ENCODE measurements at places on chromosomes 12 and 14.
A peak's percentile ranks its signal among the peaks of the same experiment; 100 is the strongest.

- DNase-seq, result no peak
Observed at GRCh38 chr14:86777963-86778602, 1214.9 kb downstream of the GALC start.

DNA sequence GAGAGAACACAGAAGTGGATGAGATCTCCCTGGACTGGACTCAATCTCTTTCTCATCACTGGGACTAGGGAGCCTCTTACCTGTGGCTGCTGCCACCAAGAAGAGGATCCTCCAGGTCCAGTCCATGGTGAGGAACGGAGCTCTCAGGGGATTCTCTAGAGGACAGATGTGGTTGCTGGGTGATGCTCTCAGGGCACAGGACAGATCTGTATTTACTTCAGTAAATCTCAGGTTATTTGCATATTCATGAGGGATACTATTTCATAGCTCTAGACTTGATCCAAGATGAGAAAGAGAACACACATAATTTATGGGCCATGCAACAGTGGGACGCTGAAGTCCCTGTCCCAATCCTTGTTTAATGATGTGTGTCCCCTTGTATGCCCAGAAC lies 460.5 kb downstream of the TMEM121 start:
- no peak for DNase-seq

- DNase-seq, result no peak
Observed at GRCh38 chr12:108082485-108082884, 46.6 kb upstream of the WSCD2 start.

DNA sequence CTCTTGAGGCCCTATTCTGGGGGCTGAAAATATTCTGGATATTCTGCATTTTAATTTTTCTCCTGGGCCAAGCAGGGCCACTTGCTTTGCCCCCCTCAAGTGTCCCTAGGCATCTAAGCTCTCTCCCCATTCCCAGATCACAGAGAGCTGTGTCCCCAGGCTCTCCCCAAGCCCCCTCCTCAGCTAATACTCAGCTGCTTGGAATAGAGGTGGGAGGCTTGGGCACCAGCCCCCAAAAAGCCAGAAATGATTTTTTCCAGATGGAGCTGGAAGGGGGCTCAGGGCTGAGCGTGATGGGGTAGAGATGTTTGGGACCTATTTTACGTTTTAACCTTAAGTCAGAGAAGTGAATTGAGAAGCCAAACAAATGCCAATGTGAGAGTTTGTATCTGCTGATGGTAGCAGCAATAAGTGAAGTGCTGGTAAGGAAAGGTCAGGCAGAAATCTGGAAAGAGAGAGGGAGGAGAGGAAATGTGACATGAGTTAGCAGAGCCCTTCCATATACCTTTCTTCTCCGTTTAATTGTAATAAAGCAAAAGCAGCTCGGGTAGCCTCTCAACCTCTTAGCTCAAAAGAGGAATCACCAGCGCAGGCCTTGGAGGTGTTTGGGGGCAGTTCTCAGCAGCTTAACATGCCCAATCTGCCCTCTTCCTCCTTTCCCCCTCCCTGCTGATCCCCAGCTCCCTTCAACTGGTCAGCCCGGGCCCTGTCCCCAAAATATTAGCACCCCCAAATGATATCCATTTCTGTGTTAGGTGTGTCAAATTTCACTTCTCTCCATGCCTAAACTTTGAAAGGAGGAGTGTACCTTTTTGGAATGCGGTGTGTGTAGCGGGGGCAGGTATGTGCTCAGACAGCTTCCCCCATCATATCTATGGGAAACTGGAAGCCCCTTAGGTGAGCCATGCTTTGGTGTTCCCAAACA lies 5.0 kb upstream of the HOXC6 start:
- no peak for DNase-seq

GRCh38 chr12:4118017-4118510 lies 155.5 kb upstream of the CCND2 start:
- DNase-seq, result peak; percentile 52

- no peak for DNase-seq
Observed at GRCh38 chr14:47257013-47257412, 418.4 kb downstream of the MDGA2 start.

DNA sequence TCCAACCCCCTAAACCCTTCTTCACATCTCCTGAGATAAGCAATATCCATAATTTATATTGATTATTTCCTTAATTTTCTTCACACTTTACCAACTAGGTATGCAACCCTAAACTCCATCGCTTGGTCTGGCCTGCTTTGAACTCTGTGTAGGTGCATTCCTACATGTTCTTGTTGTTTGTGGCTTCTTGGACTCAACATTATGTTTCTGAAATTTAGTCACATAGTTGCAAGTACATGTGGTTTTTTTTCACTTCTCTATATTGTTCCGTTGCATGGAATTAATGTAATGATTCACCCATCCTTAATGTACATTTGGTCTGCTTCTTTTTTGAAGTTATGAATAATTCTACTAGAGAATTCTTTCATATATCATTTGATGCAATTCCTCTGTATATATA lies 1.6 kb upstream of the TAS2R30 start:
- DNase-seq, result no peak

GRCh38 chr12:12947902-12948301 lies 4.1 kb downstream of the GPRC5D start:
- DNase-seq, result no peak

GRCh38 chr14:30193101-30193500 lies 265.5 kb upstream of the PRKD1 start:
- no peak for DNase-seq

DNA sequence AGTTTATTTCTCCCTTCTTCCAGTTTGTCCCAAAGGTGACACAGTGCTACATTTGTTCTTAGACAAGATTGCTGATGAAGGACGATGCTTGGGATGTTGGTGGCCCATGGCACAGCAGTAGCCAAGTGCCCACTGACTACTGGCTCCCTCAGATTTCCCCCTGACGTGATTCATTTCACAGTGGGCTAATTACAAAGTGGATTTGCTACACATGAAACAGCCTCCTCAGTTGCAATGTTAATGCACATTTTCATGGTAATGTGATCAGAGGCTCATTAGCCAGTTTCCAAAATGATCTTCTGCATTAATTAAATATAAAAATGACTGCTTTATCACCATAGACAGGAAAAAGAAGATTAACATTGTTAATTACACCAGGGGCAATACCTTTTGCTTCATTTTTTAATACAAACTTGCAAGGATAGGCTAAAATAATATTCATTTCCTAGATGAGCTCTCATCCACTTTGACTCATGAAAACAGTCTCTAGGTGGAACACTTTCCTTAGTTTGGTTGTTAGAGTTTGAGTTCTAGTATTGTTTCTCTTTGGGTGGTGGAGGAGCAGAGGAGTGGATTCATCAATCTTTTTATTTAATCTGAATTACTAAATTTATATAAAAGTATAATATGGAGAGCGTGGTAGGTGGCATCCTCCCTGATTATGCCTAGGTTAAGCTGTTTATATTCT lies 250.9 kb downstream of the PDZRN4 start:
- no peak for DNase-seq

DNA sequence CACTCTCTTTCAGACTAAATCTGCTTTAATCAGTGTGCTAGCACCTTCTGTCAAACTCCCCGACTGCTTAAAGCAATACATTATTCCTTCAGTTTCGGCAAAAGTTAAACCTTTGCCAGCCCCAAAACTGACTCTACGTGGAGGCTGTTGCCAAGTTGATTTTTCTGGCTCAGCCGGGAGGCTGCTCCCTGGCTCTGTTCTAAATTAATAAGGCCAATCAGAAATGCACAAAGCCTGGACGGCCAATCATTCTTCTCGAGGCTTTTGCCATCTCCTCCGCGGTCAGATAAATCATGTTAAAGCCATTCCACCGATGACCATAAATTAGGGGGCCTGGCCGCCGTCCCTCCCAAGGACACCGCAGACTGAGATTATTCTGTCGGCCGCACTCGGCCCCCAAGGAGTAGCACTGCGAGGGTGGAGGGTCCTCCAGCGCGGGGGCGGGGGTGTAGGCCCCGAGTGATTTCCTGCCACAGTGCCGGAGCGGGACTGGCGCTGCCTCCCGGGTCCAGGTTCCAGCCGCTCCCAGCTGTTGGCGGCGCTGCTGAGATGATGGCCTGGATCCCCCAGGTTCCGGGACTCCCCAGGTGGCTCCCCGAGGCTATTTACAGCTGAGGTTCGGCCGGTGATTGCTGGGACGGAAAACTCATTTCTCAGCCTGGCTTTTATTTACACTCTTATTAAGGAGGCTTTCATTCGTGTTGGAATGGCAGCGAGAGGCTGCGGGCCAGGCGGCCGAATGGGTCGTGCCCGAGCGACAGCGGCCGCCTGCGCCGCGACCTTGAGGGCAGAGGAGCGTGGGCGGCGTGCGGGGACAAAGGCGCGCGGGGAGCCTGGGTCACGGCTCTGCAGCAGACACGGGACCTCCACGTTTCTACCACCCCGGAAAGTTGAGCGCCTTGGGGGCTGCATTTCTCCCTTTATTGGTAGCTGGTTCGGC lies 165.1 kb downstream of the MON2 start:
- DNase-seq, result peak; percentile 38

GRCh38 chr12:103712216-103712615 lies 125.1 kb downstream of the STAB2 start:
- DNase-seq, result no peak

GRCh38 chr12:25550186-25550585 lies 2.9 kb downstream of the LMNTD1 start:
- no peak for DNase-seq

DNA sequence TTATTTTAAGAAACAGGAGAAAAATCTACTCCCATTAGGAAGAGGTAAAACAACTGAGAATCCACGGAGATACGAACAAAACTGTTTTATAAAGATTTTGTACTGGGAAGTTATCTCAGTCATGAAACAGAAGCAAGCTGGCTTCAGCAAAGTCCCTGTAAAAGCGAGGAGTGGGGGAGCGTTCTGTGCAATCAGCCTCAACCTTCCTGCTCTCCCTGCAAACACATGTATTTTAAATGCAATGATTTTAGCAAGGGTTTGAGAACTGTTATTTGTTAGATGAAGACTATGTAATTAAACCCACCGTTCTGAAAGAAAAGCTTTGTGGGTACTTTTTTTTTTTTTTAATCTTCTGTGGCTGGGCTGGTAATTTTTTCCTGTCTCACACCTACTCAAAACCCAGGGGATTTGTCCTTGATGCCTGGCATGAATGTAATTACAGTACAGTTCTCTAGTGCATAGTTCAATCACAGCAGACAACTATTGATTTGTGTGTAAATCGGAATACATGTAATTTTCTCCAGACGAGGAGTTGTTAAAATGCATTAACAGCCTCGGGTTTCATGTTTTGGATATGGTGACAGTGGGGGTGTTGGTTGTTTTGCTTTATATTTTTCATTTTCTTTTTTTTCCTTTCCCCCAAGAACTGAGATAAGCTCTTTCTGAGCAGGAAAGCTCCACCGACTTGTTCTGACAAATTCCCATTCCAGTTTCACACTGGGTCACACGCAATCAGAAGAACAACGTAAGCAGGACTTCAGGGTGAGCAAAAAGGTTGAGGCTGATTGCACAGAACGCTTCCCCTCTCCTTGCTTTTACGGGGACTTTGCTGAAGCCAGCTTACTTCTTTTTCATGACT lies 153.6 kb downstream of the PHLDA1 start:
- DNase-seq, result no peak

GRCh38 chr12:47722941-47723631 lies 2.2 kb downstream of the ENDOU start:
- no peak for DNase-seq

GRCh38 chr14:89424241-89424640 lies 7.2 kb upstream of the FOXN3 start:
- DNase-seq, result no peak

DNA sequence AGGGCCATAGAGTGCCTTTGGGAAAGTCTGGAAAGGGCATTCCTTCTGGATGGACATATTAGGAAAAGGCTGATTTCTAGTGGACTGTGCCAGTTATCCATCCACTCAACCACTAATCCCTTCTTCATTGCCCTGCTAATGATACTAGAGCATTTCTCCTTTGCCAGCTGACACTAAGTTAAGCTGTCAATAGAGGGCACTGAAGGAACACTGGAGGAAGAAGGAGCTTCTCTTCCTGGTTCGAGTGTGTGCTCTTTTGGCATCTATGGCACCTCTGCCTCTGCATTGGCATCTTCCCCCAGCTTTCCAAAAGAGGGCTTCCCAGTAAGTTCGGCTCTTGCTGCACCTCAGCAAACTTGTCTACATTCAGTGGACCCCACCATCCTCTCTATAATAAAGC lies 165.4 kb downstream of the DERA start:
- DNase-seq, result peak; percentile 5

DNA sequence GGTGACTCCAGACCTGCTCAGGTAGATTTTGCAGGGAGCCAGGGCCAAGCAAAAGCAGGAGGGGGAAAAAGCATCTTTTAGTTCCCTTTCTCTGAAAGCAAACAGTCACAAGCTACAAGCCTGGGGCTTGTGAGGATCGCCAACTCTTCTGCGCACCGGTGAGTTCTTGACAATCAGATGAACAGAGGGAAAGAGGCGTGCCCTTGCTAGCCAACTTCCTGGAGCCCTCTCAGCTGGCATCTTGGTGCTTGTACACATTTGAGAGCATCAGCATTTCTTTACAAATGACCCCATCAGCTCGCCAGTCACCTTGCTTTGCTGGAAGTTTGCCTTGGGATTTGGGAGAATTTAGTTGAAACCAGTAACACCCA lies 55.5 kb downstream of the ZNF664 start:
- no peak for DNase-seq

GRCh38 chr14:82562881-82563280 lies 1029.2 kb upstream of the SEL1L start:
- DNase-seq, result no peak
